ENCODE measurements at places on chromosomes 16 and 17. TPM values are rescaled to one million over a fixed set of nuclear protein-coding genes. Genes with fewer than 3 reads are reported as not detected.

DNA sequence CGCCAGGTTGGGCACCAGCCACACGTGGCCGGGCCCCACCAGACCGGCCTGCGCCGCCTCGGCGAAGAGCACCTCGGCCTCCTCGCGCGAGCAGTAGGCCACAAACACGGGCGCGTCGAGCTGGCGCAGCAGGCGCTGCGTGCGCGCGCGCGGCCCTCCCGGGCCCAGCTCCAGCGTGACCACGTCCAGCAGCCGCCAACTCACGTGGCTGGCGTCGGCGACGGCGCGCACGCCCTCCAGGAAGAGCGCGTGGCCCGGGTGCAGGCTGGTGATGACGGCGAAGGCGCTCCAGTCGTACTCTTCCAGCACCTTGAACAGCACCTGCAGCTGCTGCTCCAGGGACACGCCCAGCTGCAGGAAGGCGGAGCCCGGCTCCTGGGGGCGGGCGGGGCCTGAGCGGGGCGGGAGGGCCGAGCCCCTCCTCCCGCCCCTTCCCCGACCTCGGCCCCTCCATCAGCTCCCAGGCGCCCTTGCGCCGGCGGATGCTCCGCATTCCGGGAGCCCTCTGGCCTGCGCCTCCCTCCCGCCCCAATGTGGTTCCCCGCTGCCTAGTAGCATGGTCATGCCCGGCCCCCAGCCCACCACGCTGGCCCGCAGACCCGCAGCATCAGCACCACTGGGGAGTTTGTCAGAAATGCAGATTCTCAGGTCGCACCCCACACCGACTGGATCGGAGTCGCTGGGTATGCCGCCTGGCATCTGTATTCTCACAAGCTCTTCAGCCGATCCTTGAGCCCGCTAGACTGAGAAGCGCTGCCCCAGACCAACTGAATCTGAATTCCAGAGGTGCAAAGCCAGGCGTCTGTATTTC is 7.2 kb downstream of the GRIN2C start:
- no peak for DNase-seq

GRCh38 chr17:67315865-67316264 is 50.5 kb downstream of the PSMD12 start:
- DNase-seq, result no peak

DNA sequence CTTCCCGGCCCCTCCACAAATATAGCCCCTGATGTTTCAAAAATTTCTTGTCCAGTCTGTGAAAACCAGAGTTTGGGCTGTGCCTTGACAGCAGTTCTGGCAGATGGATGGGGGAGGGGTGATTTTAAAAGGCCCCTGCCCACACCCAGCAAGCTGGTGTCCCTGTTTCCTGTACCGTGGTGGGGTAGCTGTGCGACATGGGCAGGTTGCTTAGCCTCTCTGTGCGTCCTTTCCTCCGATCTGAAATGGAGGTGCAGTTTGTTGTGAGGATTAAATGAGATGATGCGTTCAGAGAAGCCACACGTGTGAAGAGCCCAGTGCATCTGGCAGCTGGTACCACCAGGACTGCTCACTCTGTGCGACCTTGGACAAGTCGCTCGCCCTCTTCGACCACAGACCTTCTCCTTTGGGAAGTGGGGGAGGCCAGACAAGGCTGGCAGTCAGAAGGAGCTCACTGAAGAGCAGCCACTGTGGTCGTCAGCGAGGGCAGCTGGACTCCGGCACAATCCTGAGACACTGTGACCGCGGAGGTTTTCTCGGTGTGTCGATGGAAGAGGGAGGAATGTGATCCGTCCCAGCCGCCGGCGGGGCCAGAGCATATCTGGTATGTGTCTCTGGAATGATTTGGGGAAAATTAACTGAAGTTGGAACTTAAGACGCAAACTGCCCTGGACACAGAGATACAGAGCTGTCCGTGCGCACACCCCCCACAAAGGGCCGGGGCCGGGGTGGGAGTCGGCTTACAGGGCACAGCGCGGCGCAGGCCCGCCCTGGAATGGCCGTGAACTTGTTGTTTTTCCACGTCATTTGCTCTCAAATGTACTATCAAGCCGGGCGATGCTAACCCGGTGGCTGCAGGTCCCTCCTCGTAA is 721 bp upstream of the WFIKKN2 start:
- DNase-seq, result no peak

GRCh38 chr17:64056269-64057005 is 36.0 kb upstream of the ICAM2 start:
- no peak for DNase-seq

DNA sequence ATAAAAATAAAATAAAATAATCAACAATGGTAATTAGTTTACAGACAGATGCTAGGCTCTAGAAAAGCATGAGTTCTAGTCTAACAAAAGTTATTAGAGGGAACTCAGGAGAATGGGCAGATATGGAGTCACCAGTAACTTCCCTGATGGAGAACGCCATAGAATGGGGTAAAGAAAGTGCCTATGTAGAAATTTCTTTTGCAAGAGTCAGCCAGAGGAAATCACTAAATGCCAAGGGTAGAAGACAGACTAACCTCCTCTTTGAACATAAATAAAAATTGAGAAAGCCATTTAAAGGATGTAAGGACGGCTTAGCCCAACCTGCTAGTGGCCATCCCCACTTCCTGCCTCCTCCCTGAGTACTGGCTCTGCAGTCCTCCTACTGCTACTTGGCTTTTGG is 141.6 kb downstream of the VPS53 start:
- no peak for DNase-seq

DNA sequence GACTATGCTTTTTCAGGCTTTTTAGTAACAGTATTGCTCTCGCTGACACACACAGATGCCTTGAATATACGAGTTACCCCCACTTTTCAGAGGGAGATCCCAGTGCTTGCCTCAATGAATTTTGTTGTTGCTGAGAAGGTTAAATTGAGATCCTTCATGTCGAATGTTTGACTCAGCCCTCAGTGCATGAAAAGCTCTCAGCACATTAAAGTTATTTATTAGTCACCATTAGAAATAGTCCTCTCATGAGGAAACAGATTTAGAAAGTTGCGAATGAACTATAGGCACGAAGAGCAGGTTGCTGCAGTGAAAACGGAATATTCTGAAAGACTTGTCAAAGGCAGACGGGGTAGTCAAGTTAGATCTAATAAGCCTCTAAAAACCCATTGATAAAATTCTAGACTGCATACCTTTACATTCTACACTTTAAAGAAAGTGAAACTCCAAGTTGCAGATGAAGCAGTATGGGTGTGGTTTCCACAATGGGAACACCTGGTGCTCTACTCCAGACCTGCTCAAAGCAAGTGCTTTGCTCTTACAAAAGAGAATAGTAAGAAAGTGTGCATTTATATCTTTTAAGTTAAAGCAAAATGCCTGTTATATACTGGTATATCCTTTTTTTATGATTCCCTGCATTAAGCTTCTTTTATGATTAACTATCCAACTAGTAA is 238.1 kb downstream of the MAF start:
- DNase-seq, result no peak

- DNase-seq, result no peak
Observed at GRCh38 chr16:89982318-89982717, 33.8 kb downstream of the DEF8 start.

GRCh38 chr16:68843482-68844210 is at the start of gene TANGO6:
Gene TANGO6, plus strand, starts transcription at chr16:68843531. Its CDS starts 87 bp downstream, at chr16:68843618.
- peak; percentile 79 for DNase-seq

DNA sequence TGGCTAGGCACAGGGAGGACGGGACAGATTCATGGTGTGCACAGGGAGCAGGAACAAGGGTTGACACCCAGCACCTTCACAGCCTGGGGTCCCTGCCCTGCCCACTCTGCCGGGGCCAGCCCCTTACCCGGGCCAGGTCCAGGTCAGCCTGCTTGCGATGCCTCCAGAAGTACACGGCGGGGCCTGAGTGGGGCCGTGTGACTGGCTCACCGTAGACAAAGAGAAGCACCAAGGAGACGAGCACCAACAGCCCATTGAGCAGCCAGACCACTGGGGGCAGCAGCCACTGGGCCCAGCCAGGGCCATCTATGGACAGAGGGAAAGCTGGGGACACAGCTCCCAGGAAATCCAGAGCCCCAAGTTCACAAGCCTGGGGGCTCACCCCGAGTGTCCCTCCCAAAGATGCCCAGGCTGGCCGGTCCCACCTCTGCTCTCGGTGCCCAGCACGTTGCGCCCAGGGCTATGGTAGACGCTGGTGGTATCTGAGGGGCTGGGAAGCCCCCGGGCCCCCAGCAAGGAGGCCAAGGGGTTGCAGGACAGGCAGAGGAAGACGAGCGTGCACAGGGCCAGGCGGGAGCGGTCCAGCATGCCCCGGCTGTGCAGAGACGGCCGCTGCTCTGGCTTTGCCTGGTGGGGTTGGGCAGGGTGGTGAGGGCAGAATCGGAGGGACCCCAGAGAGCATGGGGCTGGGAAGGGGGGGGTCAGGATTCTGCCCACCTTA is 19.8 kb downstream of the SREBF1 start:
- DNase-seq, result no peak

DNA sequence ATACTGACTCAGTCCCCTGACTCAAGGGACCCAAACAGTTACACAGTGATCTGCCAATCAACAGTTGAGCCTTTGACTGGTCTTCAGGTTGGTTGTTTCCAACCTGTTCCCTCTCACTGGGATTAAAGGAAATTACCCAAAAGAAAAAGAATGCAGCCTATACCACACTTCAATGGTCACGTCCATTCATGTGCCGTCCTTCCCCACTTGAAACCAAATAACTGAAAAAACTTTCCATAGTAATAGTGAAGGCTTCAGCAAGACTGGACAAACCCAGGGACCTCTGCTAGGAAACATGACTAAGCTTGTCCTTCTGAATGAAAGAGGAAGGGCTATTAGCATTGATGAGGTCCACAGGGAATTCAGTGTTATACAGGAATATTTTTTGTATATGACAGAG is 30.6 kb downstream of the MRPS23 start:
- no peak for DNase-seq

GRCh38 chr17:72479113-72479512 is 358.3 kb downstream of the SOX9 start:
- no peak for DNase-seq

DNA sequence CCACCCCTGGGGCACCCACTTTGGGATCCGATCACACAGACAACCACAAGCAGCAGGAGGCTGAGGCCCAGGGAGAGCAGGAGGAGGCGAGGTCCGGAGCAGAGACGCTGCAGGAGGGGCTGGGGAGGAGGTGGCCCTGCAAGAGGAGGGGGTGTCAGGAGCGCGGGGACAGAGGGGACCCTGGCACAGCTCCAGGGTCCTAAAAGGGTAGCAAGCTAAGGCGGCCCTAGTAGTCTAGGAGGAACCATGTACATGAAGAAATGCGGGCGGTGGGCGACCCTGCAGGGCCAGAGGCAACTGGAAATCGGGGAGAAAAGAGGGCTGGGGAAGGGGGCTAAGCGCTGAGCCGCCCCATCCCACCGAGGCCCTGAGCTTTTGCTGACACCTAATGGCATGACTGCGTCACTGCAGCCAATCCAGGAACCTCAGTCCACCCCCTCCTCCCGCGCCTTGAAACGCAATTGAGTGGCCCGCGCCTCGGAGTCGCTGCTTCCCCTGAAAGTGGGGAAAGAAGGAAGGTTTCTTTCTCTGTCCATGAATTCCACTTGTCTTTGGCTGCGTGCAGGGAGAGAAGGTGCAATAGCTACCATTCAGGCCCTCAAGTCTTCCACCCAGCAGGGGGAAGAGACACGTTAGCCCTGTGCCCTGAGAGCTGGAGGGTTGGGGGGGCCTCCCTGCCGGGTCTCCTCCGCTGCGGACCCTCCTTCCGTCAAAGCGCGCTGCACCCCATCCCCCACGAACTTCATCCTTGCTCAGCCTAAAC is 1.8 kb downstream of the ASGR1 start:
- peak; percentile 66 for DNase-seq

- DNase-seq, result no peak
Observed at GRCh38 chr17:67605256-67605912, 112.4 kb upstream of the NOL11 start.

DNA sequence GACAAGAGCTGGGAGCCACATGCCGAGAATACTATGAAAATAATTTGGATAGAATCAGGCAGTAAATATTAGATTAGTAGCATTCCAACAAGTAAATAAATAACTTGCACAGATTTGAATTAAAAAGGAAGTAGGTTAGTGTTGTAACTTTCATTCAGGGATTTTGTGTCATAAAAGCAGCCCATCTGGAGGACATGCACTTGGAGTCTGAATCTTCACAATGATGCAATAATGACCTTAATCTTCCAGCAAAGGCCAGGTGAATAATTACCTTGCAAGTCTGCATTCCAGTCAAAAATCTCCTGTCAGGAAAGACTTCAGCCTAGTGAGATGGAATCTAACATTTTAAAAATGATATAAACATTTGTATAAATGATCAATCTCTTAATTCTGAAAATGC is 518.1 kb downstream of the KCNJ2 start:
- DNase-seq, result peak; percentile 11

- DNase-seq, result no peak
Observed at GRCh38 chr16:11783319-11784037, 13.6 kb downstream of the ZC3H7A start.

- no peak for DNase-seq
Observed at GRCh38 chr16:86377251-86378022, 132.9 kb upstream of the FOXF1 start.

GRCh38 chr17:68344701-68345136 is 53.4 kb downstream of the ARSG start:
- no peak for DNase-seq

DNA sequence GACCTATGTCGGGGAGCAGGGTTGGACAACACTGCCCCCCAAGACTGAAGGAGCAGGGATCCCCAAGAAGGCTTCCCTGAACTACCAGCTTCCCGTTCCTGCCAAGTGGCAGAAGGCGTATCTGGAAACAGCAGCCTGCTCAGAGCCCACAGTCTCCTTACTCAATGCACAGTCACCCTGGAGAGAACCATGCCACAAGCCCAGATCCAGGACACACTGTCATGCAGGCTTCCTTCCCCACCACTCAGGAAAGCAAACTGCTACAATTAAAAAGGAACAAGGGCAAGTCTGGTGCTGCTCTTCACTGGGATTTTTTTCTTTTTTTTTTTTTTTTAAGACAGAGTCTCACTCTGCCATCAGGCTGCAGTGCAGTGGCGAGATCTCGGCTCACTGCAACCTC is 8.2 kb downstream of the WDR45B start:
- DNase-seq, result no peak

- DNase-seq, result no peak
Observed at GRCh38 chr17:14321980-14322776, 21.3 kb downstream of the HS3ST3B1 start.

The NAT9 gene
- total RNA-seq, result 58.1 TPM

The MRPL27 gene
- 71.5 TPM for total RNA-seq

The WFDC1 gene
- total RNA-seq, result not detected

The ABAT gene
- total RNA-seq, result 2.4 TPM

The SAMD14 gene
- total RNA-seq, result not detected

The NPIPA5 gene
- total RNA-seq, result 26.0 TPM

The LGALS9B gene
- total RNA-seq, result not detected

The PMP22 gene
- total RNA-seq, result 0.44 TPM

The RSKR gene
- 24.1 TPM for total RNA-seq
